ENCODE measurements at places on chromosomes 1 and 21.

DNA sequence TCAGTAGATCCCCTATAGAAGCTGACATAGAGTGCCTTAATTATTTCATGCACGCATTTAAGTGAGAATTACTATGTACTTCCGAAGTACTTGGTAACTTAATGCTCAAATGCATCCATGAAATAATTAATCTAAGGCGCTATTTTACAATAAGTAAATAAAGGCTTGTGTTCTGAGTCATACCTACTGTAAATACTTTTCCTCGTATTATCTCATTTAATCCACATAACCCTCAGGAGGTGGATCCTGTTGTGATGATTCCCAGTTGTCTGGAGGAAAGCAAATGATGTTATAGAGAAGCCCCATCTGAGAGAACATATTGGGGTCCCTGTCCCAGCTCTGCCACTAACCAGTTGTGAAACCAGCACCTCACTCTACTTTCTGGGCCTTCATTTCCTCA lies 16.4 kb downstream of the SUSD4 start:
- DNase-seq, result no peak

DNA sequence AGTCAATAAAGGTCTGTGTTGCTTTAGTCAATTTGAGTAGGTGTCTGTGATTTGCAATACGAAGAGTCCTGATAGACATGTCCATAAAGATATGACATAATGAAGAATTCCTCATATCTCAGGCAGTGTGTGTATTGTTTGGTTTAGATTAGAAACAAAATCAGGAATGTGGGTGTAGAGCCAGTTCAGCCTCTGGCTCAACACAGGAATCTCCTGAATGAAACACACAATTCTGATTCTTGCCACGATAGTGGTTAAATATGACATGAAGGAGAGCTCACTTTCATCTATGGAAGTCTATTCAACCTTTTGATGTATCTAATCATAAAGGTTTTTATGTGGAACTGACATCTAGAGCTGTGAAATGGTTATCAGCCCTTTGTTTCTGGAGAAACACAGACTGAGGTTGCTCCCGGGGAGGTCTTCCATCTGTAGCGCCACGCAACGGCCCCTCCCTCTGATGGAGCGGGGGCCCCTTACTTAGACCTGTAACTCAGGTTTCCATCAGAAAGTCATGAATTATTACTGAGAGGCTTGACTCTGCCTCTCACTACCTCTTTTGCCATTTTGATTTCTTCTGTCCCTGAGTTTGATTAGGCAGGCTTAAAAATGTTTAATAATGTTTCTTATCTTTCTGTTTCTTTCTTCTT lies 19.5 kb downstream of the TSPAN2 start:
- DNase-seq, result no peak

DNA sequence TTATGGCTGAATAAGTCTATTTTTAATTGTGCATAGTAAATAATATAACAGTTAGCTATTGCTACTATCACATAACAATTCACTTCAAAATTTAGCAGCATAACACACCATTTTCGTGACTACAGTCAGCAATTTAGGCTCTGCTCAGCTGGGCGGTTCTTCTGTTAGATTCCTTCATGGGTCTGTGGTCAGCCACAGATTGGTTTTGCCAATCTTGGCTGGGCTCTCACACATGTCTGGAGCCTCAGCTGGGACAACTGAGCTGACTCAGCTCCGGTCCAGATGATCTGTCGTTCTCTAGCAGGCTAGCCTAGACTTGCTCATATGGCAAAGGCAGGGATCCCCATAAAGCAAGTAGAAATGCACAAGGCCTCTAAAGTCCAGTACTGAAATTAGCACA lies 15.1 kb upstream of the CDC42BPA start:
- no peak for DNase-seq

DNA sequence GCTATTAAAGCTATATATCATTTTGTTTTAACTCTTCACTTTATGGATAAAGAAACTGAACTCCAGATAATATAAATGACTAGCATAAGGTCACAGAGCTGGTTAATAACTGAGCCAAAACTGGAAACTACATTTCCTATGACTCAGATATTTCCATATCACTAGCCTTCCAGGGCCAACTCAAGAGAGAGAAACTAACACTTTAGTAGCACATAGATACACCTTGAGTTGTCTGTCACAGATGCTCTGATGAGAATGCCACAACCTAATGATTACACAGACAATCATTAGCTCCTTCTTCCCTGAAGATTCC lies 40.7 kb downstream of the NME7 start:
- no peak for DNase-seq

DNA sequence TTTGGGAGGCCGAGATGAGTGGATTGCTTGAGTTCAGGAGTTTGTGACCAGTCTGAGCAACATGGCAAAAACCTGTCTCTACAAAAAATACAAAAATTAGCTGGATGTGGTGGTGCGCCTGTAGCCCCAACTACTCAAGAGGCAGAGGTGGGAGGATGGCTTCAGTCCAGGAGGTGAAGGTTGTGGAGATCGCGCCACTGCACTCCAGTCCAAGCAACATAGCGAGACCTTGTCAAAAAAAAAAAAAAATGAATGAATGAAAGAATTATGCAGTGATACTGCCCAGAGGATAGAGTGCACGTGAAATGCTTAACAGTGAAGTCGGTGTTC lies 429 bp upstream of the DPH2 start:
- DNase-seq, result no peak
